ENCODE measurements at places on chromosomes 7 and 10.

GRCh38 chr10:63464402-63465292 lies 1.1 kb downstream of the JMJD1C start:
- DNase-seq, result no peak

- no peak for DNase-seq
Observed at GRCh38 chr7:114531326-114531725, 116.7 kb downstream of the FOXP2 start.

DNA sequence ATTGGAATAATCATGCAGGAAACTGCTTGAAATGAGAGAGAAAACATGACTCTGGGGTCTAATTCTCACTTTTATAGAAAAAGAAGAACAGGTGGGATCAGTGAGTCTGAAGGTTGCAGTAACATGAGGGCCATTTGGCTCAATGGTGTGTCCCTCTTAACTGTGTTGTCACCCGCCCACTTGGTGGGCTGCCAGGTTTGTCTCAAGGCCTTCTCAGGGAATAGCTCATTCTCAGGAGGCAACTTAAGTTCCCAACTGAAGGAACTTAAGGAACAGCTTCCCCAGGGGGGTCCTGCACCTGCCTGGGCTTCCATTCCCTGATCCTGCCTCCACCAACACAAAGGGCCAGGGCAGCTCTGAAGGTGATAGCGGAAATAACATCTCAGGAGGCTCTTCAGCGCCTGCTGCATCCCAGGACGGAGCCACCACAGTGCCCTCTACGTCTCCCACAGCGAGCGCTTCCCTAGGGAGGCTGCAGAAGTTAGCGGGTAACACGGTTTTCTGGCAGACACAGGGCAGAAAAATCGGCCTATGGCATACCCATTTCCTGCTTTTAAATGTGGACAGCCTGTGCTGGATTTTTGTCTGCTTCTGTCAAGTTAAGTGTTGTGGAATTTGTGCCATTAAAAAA lies 88.8 kb downstream of the ZRANB1 start:
- no peak for DNase-seq

- DNase-seq, result no peak
Observed at GRCh38 chr10:26464632-26465280, 26.6 kb downstream of the APBB1IP start.

DNA sequence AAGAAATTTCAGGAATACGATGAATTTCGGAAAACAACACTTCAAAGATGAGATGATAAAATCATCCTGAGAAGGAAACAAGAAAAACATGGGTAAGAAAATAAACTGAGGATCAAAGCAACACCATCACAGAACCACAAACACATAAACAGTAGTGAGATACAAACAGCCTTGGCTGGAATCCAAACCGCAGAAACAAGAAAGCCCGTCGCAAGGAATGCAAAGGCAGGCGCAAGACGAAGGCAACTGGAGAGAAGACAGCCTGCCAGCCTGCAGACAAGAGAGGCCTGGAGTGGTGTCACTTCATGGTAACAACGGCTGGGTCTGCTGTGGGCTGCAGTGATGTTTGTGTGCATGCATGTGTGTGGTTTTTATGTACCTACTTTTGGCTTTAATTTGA lies 61.8 kb upstream of the DRGX start:
- no peak for DNase-seq

- peak; percentile 30 for DNase-seq
Observed at GRCh38 chr7:150753826-150754603, 16.8 kb downstream of the GIMAP5 start.

DNA sequence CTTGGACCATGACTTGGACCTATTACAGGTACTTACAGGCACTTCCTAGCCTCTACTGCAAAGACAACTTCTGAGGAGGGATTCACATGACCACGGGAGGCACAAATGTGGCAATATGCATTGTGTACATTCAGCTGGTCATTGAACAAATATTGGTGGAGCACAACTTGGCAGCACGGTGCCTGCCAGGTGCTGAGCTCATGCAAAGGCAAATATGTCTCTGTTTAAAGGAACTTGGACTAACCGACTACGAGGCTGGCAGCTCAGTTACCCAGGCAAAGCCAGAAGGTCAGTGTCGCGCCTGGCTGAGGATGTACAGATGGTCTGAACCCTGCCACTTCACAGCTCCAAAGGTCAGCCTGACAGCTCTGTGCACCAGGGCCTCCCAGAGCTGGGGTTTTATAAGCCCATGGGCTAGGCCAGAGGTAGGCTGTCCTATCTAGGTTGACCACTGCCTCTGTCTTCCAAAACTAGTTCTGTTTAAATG lies 6.1 kb downstream of the DENND11 start:
- no peak for DNase-seq

- DNase-seq, result no peak
Observed at GRCh38 chr10:92278996-92279696, 11.7 kb downstream of the CPEB3 start.

- no peak for DNase-seq
Observed at GRCh38 chr7:71285571-71286145, 153.7 kb downstream of the GALNT17 start.

GRCh38 chr7:99794585-99795502 lies 10.9 kb upstream of the CYP3A4 start:
- DNase-seq, result no peak

- peak; percentile 1 for DNase-seq
Observed at GRCh38 chr10:31353574-31353973, 34.6 kb downstream of the ZEB1 start.

- DNase-seq, result no peak
Observed at GRCh38 chr7:1255080-1255816, 22.6 kb downstream of the UNCX start.

- DNase-seq, result no peak
Observed at GRCh38 chr10:114642729-114643128, 15.3 kb downstream of the ABLIM1 start.

DNA sequence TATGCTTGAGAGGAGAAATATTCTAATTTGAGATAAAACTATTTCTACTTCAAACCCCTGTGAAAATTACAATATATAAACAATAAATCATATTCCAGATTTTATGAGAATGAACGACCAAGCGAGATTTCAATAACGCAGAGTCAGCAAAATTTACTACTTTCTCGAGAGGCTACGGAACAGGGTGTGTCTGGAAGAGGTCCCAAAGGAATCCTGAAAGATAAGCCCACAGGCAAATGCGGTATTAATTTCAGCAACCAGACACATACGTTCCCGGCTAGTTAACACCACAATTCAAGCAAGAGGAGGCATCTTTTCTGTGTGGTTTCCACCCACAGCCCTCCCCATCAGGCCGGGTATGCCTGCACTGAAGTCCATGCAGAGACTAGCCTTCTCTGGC lies 26.4 kb downstream of the BEND7 start:
- no peak for DNase-seq

DNA sequence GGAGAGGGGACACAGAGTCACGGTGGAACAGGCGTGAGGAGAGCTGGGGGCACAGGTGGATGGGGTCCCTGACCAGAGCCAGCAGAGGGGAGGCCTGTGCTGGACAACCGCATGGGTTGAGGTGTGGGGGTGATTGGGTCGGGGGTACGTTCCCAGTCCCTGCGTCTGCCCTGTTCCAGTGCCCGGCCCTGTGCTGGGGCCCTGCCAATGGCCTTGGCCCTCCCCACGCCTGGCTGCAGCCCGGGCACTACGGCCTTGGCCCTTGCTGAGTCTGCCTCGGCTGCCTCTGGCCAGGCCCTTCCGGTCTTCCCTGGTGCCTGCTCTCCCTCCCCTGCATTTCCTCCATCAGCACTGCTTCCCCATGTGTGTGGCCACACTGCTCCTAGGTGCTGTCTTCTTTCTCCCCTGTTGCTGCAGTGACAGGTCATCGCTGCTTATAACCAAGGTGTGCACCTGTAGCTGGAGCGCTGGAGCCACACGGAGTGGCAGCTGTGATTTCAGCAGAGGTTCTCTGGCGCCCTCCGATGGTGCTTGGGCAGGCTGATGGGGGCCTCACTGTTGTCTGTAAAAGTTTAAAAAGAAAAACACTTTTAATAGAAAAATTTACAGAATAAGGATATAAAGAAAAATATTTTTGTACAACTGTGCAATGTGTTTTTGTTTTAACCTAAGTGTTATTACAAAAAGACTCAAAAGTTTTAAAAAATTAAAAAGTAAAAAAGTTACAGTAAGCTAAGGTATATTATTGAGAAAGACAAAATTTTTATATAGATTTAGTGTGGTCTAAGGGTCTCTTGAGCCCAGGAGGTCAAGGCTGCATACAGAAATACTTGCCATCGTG lies 45.2 kb upstream of the BHLHA15 start:
- DNase-seq, result no peak

- DNase-seq, result no peak
Observed at GRCh38 chr7:102211590-102212550, 74.8 kb upstream of the SH2B2 start.

DNA sequence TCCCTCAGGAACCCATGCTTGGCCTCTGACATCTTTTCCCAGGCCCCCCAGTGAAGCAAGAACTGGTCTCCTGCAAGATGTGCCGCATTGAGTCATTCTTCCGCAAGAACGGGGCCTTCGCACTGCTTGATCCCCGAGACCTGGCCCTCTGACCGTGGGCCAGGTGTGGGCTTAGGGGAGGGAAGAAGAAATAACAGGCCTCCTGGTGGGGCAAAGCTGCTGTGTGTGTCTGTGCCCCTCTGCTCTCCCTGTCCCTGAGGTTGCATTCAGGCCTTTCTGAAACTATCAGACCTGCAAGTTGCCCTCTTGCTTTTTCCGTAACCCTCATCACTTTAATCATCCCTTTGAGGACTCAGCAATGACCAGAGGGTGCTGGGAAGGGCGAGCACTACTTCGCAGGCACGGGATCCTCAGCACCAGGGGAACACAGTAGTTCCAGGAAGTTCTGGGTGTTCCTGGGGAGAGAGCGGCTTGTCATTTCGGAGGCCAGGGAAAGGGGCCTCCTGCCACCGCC lies 6.0 kb downstream of the ATP6V1F start:
- no peak for DNase-seq

- DNase-seq, result no peak
Observed at GRCh38 chr7:97871659-97872024, 566 bp downstream of the ASNS start.

DNA sequence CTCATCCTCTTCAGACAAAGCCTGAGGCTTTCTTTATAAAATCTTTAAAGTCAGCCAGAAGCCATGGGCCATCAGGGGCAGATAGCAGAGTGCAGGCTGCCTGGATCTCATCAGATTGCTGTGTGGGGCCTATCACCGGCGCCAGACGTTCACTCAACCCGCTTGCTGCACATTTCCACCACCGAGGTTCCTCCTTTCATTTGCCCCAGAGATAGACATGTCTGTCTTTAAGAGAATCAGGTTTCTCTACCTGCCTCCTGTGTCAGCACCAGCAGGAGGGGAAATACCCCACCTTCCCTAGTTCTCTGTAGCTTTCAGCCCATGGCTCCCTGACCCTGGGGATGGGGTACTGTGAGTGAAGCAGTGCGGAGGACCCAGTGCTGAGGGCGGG lies 22.0 kb downstream of the SLC18A2 start:
- DNase-seq, result no peak

DNA sequence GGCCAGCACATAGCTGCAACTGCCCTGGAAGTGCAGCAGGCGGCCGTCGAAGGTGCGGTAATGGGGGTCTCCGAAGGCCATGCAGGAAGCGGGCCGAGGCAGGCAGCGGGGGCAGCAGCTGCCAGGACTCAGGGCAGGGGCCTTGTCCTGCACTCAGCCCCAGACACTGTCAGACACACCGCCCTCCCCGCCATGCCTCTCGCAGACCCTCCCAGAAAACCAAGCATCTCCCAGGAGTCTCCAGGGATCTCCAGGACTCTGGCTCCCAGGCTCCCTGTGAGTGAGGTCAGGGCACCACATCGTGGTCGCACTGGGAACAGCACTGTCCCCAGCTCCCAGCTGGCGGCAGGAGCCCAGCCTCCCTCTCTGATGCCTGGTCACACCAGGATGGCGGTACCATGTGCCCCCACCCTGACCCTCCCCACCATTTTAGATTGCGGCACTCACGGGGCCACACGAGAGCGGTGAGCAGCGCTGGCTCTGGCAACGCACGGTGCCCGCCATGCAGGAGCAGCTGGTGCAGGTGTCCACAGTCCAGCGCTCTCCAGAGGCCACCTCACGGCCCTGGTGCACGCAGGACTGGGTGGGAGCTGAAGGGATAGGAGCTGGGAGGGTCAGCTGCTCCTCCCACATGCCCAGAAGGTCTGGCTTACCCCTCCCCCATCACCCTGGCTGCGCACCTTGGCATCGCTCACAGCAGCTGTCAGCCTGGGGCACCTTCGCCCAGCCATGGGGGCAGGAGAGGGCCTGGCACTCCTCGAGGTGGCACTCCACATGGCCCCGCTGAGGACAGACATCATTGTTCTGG lies 17.5 kb downstream of the ATP6V1F start:
- DNase-seq, result no peak

DNA sequence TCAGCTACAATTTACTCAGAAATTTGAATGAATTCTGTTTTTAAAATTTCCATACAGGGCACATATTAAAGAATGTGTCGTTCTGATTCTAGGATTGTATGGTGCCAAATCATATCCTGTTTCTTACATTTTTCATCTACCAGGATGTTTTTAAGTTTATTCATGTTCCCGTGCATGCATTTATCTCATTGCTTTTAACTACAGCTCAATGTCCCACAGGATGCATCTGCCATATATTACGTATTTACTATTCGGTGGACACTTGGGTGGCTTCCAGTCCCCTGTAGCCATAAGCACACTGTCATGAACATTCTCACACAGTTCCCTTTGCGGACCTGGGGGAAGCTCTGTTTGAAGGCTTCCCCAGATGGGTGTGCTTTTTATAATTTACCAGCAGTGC lies 122.3 kb downstream of the CCDC71L start:
- no peak for DNase-seq

DNA sequence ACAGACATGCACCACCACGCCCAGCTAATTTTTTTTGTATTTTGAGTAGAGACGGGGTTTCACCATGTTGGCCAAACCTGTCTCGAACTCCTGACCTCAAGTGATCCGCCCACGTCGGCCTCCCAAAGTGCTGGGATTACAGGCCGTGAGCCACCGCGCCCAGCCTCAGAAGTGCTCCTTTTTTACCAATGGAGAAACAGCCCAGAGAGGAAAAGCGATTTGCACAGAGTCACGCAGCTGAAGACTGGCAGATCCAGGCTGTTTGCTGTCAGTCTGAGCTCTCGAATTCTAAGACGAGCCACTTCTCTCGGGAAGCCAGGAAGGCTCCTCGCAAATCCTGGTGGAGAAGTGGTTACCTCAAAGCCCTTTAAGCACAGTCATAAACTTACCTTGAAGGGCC lies 57.4 kb upstream of the SDK1 start:
- no peak for DNase-seq

DNA sequence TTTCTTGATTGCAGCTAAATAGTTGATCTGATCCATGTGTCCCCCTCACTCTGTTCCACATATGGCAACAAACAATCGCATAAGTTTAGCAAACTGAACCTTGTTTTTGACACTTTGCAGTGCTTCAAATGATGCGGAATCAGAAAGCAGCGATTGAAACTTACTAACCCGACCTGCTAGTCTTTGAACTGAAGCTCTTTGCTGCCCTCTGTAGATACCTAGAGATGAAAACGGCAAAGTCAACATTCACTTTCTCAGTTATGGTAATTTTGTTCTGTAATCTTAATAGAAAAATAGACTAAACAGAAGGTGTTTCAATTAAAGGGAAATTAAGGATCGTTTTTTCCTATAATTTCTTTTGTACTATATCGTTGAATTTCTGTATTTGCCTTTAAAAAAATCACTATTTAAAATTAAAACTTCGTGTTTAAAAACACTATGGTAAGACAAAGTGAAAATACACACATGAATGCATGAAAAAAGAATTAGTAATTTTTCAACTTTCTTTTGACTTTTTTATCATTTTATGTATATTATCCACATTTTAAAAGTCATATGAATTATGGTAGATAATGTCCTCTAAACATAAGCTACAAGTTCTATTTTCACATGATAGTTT lies 276.5 kb downstream of the MAGI2 start:
- no peak for DNase-seq
